ENCODE measurements at places on chromosomes 1 and 21.

DNA sequence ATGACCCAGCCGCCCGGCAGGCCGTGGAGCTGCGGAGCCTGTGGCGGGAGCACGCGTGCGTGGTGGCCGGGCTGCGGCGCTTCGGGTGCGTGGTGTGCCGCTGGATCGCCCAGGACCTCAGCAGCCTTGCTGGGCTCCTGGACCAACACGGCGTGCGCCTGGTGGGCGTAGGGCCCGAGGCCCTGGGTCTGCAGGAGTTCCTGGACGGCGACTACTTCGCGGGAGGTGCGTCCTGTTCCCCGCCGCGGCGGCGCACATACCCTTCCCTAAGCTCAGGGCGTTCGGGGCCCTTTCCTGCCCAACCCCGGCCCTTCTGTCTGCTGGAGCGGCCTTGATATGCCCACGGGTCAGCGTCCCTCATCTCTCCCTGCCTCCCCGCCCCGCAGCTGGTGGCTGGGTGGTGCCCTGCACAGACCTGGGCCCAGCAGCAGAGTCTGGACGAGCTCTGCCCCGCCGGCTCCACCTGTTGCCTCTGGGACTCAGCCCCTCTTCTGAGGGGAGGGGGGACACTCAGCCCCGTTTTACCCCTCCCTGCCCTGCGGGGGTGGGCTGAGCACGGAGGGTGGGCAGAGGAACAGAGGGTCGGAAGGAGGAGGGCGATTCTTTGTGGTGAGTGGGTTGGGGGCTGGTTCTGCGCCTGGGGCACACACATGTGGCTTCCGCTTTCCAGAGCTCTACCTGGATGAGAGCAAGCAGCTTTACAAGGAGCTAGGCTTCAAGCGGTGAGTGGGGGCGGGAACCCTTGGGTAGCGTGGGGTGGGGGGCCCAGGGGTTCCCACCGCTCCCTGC lies 688 bp downstream of the PRXL2B start:
- peak; percentile 15 for DNase-seq

- no peak for DNase-seq
Observed at GRCh38 chr1:112070677-112071076, 81.2 kb upstream of the KCND3 start.

DNA sequence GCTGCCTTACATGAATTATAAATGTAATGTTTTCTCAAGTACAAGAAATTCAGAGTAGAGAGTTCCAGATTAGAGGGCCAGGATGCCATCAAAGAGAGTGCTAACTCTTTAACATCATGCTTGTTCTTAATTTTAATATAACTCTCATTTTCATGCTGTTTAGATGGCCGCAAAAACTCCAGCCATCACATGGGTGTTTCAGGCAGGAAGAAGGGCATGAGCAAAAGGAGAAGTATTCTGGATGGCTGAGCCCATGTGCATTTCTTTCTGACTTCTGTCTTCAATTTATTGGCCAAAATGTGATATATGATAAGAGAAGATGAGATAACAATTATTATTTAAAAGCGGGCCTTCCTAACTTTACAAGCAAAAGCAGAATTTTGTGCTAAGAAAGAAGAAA lies 1328.6 kb downstream of the MRPL39 start:
- DNase-seq, result no peak

DNA sequence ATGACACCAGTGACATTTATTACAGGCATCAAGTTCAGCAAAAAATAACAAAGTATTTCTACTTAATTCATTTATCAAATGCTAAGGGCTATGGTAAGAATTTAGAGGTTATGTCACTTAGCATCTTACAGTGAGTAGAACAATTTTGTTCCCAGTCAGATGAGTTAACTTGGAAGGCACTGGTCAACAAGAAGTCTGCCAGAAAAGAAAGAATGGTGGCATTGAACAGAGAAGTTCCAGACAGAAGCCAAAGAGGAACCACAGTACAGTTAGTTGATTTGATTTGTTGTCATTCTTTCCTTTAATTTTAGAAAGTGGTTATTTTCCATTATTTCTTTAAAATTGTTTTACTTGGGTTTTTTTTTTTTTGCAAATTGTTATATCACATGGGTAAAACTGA lies 232.2 kb upstream of the PKN2 start:
- no peak for DNase-seq

DNA sequence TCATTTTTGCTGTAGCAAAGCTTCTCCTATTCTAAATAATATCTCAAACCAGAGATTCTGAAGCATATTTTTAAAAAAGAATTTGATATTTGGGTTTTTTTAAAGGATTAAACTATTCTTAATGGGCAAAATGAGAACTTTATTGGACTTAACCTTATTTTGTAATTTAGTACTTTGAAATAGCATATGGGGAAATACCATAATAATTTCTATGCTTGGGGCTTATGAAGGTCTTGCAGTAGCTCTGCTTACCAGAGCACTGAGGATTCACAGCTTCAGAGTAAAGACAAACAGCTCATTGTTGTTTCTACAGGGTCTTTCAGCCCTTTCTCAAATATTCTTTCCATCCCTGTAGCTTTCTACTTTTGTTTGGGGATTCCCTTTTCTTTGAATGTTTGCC lies 111.2 kb upstream of the ZNF648 start:
- no peak for DNase-seq

DNA sequence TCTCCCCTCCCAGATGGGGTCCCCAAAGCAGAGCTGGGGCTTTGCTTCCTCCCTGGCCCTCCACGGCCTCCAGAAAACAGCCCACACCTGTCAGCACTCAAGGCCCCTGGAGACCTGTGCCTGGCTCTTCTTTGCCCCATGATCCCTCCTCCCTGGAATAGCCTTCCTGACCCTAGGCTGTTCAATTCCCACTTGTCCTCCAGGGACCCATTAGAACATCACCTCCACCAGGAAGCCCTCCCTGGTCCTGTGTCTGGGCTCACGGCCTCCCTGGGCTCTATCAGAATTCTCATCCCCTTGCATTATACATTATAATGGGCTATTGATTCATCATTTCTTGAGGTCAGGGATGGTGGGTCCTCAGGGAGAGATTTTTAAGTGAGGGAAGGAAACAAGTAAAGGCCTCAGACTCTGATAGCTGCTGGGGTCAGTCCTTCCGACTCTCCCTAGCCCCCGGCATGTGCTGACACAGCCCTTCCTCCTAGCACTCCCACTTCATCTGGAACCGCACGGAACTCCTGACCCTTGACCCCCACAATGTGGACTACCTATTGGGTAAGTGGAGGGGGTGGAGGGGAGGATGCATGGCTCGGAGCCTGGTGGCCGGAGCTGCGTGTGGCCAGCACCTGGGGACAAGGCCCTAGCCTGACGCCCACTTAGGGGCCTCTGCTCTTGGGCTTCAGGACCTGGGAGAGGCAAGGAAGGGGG lies 60.8 kb downstream of the ALPL start:
- no peak for DNase-seq

DNA sequence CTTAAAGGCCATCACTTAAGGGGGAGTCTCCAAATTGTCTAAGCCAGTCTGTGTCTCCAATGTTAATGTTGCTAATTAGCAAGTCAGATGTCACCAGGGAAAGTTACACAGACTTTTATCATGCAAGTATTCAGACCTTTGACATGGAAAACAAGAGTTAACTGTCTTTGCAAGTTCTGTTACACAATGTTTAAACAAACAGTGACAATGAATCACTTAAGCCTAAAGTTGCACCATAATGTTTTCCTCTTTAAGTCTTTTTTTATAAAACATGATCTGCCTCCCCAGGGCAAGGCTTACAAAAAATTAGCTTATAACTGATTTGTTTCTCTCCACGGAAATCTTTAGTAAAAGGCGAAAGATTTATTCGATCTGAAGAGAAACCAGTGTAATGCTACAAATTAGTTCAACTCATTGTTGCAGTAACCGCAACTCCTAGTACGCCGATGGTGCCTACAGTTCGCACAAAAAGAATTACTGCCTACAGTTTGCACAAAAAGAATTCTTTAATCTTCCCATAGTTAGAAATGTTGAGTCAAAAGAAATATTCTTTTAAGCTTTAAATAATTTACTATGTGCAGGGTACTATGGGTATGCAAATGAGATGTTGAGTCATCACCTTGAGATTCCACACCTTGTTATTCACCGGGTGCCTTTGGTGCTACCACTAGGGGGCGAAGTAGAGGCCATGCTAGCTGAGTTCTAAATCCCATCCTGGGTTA lies 45.3 kb downstream of the HHAT start:
- peak; percentile 98 for DNase-seq

DNA sequence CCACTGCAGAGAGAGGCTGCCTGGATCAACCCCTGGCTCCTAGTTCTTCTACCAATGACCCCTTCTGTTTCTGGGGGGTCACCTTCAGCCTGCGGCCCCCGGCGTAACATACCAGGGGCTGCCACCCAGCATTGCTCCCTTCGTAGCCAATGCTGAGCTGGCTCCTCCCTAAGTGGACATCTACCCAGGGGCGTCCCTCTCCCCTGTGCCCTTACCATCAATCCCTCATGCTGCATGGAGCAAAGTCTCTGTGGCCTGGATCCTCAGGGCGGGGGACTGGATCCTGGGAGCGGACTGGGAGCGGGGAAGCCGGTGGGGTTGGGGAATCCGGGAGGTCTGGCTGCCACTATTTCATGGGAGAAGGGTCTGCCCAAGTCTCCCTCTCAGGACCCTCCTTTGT lies 28.6 kb downstream of the TRIM67 start:
- DNase-seq, result no peak

- no peak for DNase-seq
Observed at GRCh38 chr1:115217150-115218033, 120.7 kb downstream of the NGF start.

Data from astrocyte of the spinal cord (primary cell).